ENCODE measurements at places on chromosomes 5 and 9.

DNA sequence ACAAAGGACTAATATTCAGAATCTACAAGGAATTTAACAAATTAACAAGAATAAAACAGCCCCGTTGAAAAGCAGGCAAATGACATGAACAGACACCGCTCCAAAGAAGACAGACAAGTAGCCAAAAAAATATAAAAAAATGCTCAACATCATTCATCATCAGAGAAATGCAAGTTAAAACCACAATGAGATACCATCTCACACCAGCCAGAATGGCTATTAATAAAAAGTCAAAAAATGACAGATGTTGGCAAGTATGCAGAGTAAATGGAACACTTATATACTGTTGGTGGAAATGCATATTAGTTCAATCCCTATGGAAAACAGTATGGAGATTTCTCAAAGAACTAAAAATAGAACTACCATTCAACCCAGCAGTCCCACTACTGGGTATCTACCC is 302.7 kb upstream of the RGMB start:
- no peak for DNase-seq

GRCh38 chr9:135671591-135672041 is 8.5 kb downstream of the LCN9 start:
- DNase-seq: no peak

GRCh38 chr5:10633271-10634049 is 69.6 kb downstream of the ANKRD33B start:
- no peak for DNase-seq

GRCh38 chr9:109997682-109998081 is 210.3 kb downstream of the C9orf152 start:
- no peak for DNase-seq

GRCh38 chr9:38023661-38024035 is 45.4 kb downstream of the SHB start:
- DNase-seq: no peak

DNA sequence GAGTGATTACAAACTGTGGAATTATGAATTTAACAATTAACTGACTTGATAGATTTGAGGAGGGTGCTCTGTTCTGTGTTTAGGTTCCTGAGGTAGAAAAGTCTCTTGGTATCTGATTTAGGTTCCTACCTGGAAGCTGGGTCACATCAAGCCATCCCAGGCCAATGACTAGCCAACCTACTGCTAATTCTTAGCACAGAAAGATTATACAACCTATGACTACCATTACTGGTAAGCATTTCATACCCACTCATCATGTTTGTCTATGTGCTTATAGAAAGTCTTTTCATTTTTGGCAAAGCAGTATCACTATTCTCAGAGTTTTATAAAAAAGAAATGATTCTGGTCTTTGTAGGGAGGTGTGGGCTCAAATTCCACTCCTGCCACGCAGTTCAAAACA is 49.7 kb downstream of the GNAQ start:
- DNase-seq: no peak

DNA sequence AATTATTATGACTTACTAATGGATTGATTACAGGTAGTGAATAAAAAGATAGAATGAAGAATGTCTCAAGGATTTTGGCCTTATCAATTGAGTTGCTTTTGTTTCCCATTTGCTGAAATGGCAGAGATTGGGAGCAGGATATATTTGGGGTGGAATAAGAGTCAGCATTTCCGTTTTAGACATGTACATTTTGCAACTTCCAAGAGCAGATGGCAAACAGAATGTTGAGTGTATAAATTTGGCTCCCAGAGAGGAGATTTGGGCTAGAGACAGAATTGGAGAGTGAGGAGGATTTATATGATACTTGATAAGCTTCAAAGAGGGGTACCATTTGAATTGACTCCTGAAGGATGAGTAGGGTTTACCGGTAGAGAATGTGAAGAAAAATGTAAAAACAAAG is 437.9 kb upstream of the PAPPA start:
- DNase-seq: no peak

GRCh38 chr9:92718086-92719001 is 46.3 kb downstream of the BICD2 start:
- no peak for DNase-seq

DNA sequence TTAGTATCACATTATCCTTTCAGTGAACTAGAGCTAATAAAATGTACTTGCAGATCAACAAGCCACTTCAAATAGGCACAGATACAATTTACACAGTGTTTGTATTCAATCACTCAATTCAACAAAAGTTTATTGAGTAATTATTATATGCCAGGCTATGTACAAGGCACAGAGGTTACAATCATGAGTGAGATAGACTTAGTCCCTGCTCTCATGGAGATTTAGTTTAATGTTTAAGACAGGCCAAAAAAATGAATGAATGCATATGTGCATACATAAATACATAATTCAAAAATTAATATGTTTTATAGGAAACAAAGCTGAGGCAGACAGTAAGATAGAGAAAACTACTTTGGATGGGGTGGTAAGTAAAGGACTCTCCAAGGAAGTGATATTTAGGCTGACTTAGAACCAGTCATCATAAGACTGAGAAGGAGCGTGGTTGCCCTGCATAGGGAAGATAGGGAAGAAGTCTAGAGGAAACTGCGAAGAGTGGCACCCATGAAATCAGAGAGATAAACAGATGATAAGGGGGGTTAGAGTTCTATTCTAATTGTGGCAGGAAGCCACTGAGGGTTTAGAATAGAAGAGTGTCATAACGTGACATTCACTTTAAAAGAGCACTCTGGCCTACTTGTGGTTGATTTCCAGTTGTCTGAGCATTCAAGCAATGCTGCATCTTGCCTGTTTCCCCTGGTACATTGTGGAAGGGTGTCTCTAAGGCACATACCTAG is 49.7 kb upstream of the GRAMD2B start:
- no peak for DNase-seq

- no peak for DNase-seq
Measured at GRCh38 chr5:42309865-42310264, 113.4 kb upstream of the GHR start.

DNA sequence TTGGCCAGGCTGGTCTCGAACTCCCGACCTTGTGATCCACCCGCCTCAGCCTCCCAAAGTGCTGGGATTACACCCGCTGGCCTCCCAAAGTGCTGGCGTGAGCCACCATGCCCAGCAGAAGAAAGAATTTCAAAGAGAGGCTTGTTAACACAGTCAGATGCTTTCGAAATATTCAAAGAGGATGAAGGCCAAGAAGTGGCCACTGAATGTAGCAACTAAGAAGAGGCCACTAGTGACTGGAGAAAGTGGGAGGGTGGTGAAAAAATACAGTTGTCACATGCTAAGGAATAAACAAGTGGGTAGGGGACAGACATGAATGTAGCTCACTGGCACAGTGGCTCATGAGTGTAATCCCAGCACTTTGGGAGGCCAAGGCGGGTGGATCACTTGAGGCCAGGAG is 13.0 kb upstream of the TPM2 start:
- no peak for DNase-seq

GRCh38 chr9:79013715-79014610 is 557.8 kb upstream of the TLE4 start:
- no peak for DNase-seq

DNA sequence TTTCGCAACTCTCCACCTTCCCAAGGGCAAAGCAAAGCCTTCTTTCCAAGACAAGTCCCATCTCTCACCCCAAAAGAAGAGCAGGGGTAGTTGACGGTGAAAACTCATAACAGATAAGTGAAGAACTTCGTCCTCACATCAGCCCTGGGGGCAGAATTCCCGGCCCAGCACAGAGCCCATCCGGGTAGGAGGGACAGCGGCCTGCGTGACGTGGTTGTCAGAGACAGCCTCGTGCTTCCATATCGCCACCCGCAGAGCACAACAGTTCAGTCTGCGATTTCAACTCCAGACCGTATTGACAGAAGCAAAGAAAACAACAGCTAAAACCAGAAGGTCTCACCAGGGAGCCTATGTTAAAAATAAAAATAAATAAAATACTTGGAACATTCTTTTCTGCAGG is 273.2 kb downstream of the SYK start:
- no peak for DNase-seq
